ENCODE measurements at places on chromosomes 5 and 9. TPM values are rescaled to one million over a fixed set of nuclear protein-coding genes. Genes with fewer than 3 reads are reported as not detected.

DNA sequence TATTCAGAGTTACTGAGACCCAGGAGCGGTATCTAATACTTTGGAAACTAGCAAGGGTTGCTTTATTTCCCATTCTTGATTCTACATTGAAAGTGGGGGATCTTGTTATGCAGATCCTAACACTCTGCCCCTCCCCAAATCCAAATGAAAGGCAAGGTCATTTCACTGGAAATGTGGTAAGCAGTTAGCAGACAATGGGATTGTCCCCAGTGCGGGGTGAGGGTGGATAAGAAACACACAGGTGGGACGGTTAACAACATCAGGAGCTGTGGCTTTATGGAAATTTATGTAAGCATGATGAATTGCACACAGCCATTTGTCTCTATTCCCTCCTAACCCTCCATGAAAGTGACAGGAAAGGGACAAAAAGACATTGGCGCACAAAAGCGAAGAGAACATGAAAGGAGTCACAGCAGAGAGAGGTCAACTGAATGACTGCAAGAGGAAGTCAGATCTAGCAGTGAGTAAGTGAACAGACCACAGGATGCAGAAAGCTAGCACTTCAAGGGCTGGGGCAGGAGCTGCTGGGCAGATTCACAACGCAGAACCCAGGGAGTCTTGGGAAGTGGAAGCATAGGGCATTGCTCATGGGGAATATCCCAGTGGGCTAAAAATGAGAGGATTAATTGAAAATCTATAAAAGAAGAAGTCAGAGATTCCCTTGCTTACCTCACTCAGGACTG is 184.4 kb downstream of the HSD17B3 start:
- DNase-seq = no peak

GRCh38 chr5:142713121-142713706 is 27.3 kb upstream of the FGF1 start:
- peak; percentile 91 for DNase-seq

- DNase-seq = no peak
Observed at GRCh38 chr5:5978501-5979376, 399.6 kb downstream of the MED10 start.

DNA sequence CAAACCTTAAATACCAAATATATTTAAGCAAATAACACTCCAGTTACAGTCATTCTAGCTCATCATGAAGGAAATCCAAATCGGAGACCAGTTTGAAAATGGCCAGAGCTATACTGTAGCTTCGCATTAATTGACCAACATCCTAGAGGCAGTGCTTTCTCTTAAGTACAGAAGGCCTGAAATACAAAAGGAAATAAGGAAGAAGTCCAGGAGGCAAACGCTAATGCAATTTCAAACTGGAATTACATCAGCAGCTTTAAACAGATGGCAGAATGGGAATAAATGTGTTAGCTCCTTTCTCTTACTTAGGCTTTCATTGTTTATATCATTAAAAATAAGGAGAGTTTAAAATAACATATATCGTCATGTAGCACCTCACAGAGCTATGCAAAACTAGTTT is 197.0 kb downstream of the SEC61B start:
- no peak for DNase-seq

GRCh38 chr9:85522459-85523092 is 219.2 kb downstream of the AGTPBP1 start:
- peak; percentile 40 for DNase-seq

DNA sequence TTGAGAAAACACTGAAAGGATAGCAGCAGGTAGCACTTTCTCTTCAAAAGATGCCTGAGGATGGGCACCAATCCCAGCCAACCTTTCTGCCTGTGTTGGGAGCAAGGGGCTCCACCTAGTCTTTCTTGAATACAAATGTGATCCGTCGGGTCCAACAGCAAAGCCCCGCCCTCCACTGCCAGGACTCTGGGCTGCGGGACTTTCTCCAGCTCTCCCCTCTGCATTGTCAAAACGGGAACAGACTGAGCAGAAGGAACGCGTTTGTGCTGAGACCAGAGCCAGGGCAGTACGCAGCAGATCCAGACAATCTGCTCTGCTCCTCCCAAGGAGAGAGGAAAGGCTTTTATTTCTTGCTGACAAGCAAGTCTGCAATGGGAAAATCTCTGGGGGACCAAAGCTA is 139.7 kb downstream of the SEC61B start:
- DNase-seq = no peak

DNA sequence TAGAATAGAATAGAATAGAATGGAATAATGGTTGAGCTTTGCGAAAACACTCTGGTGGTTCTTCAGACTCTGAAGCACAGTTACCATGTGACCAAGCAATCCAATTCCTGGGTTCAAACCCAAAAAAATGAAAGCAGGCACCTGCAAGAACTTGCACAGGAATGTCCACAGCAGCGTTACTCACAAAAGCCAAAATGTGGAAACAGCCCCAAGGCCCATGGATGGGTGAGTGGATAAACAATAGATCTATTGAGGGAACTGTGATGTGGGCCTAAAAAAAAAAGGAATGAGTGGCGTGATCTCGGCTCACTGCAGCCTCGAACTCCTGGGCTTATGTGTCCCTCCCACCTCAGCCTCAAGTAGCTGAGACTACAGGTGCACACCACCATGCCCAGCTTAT is 21.4 kb upstream of the TMEM250 start:
- DNase-seq = no peak

- peak; percentile 31 for DNase-seq
Observed at GRCh38 chr5:42993516-42994245, 46.4 kb downstream of the ANXA2R start.

Gene FSD1L
- total RNA-seq = 9.9 TPM

Gene SAXO1
- total RNA-seq = 0.09 TPM

Gene AK8
- total RNA-seq = 0.61 TPM

Gene FAM114A2
- total RNA-seq = 33.9 TPM

Gene AUH
- 28.5 TPM for total RNA-seq
